ENCODE measurements at places on chromosomes 2 and 18.

DNA sequence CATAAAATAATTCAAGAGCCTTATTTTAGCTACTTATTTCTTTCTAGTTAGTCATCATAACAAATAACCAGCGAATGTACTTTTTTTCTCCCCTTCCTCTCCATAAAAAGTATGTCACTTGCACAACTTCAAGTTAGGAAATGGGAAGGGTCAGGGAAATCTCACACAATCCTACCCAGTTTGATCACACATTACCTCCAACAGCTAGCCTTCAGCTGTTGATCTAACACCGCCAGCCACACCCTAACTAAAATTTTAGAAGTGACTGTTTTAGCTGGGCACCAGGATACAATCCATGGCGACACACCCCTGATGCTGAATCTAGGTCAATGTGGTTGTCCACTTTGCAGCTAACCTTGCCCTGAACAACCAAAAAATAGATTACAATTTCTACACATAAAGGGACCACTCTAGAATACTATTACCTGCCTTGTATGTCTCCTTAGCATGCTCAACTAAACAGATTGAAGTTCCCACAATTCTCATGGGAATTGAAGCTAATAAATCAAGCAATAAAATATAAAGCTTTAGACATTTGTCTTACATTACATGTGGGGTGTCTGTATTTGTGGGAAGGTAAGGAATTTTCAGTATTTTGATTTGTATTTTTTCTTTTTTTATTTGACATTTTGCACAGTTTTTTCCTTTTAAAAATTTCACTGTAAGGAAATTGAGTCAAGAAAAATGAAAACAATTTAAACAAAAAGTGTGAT, 7.3 kb upstream of the COL3A1 start:
- DNase-seq: no peak

DNA sequence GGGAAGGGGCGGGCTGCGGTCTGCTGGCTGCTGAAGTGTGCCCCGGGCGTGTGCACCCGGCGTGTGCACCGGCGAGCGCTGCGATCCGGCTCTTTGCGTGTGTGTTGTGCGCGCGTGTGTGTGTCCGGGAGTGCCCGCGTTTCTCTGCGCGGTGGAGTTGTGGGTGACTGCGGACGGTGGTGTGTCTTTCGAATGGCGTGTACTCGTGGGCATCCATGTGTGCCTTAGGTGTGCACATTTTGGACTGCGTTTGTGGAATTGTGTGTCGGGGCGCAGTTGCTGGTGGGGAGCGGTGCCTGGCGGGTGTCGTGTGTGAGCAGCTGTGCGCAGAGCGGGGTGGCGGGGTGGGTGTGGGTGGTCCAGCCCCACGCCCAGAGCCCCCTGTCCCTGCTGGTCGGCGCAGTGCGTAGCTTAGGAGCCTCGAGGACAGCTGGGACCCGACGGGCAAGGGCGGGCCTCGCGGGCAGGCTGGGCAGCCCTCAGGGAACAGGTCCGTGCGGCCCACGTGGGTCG, 533 bp downstream of the HPCAL1 start:
- DNase-seq: no peak

GRCh38 chr2:112541315-112542122, 746 bp upstream of the POLR1B start:
- peak; percentile 86 for DNase-seq

DNA sequence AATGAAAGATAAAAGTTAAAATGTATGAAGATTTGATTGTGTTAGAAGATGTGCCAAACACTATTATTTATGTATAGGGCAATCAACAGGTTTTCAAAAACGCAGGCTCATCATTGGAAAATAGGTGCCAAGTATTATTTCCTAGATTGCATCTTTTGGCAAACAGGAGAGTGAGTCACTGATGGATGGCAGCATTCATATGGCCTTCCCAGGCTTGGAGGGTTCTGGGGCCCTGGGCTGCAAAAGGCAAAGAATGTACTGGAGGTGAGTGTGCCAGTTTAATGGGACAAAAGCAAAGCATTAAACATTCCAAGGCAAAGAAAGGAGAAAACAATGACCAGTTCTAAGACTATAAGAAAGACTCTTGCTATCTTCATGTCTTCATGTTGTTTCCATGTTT, 379.4 kb downstream of the RIT2 start:
- no peak for DNase-seq

- DNase-seq: no peak
Observed at GRCh38 chr2:1738646-1739302, 5.5 kb downstream of the PXDN start.

GRCh38 chr2:30548386-30548785, 101.3 kb downstream of the LCLAT1 start:
- no peak for DNase-seq

All from OCI-LY7 (cell line).